ENCODE measurements at places on chromosomes 5 and 9. TPM values are rescaled to one million over a fixed set of nuclear protein-coding genes. Genes with fewer than 3 reads are reported as not detected.
A peak's percentile ranks its signal among the peaks of the same experiment; 100 is the strongest.

DNA sequence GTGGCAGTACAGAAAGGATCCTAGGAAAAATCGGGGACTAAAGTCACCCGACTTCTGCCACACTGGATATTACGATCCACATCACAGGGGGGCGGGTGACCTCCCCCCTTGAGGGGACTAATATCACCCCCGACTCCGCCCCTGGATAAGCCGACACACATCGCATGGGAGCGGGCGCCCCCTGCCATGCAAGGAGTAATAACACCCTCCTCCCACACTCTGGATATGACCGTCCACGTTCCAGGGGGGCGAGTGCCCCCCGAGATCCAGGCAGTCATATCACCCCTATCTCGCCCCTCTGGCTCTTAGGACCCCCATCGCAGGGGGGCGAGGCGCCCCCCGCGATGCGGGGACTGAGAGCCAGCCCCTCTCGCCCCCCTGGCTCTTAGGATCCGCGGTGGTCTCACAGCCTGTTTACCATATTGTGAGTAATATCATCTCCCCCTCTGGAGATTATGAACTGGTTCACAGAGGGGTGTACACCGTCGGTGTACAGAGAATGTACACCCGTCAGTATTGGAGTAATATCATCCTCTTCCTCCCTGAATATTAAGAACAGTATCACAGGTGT lies 423.0 kb downstream of the DIRAS2 start:
- H3K4me1 ChIP-seq, result no peaks in the 10 kb centered on the region
- no peak overlapping the region for H3K27ac ChIP-seq
- peak; percentile 17 for DNase-seq

DNA sequence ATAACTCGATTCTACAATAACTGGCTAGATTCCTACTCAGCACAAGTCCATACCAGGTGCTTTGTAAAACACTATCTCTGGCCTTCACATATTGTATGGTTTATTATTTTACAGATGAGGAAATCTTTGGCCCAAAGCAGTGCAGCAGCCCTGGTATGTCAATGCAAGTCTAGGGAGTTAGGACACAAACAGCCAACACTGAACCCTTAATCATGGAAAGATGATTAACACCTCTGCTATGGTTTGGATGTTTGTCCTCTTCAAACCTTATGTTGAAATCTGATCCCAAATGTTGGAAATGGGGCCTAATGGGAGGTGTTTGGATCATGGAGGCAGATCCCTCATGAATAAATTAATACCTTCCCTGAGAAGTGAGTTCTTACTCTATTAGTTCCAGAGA lies 76.6 kb downstream of the MAPKAP1 start:
- no peak overlapping the region for H3K27ac ChIP-seq
- H3K36me3 ChIP-seq, result peaks cover 8% of the 10 kb centered on the region
- peaks cover 47% of the 10 kb centered on the region for H3K4me1 ChIP-seq
- no peak overlapping the region for H3K4me3 ChIP-seq

DNA sequence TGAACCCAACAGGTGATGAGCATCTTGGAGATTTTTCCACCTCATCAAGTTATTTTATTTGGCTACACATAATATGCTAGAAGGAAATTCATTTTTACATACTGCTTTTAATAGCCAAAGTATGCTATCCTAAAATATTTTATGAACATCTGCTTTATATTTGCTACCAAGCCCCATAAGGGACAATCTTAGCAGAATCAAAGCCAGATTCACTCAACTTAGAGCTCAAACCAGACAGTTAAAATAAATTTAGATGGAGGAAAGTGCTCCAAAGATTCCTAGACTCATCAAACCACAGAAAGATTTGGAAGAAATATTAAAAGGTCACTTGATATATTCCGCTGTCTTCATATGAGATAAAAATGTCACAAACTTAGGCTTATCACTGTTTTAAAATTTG lies 637.1 kb upstream of the CCNG1 start:
- no peaks in the 10 kb centered on the region for H3K27me3 ChIP-seq
- DNase-seq, result no peak
- no peaks in the 10 kb centered on the region for H3K36me3 ChIP-seq
- H3K4me3 ChIP-seq, result no peak overlapping the region
- H3K4me1 ChIP-seq, result no peaks in the 10 kb centered on the region

CEL gene
- not detected for total RNA-seq

GRCh38 chr5:173420108-173420507 lies 91.9 kb upstream of the STC2 start:
- no peak for DNase-seq
- no peaks in the 10 kb centered on the region for H3K36me3 ChIP-seq
- H3K4me3 ChIP-seq, result no peak overlapping the region
- H3K4me1 ChIP-seq, result no peaks in the 10 kb centered on the region

RNF180 gene
- total RNA-seq, result not detected

DNA sequence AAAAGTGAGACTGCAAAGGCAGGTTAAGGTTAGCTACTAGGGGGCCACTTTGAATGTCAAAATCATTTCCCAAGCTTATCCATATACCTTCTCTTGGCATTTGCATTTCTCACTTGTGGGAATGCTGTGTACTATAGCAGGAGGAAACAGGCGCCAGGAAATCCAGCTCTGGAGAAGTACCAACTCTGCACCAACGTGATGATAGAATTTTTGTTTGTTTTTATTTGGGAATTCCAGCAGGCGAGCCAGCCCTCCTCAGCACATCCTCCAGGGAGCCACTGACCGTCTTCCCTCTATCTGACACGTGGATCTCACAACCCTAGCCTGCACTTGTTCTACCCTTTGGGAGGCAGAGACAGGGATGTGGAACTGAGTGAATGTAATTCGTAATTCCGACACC lies 318.0 kb downstream of the ACTL7B start:
- no peaks in the 10 kb centered on the region for H3K36me3 ChIP-seq
- H3K27ac ChIP-seq, result no peak overlapping the region
- H3K27me3 ChIP-seq, result no peaks in the 10 kb centered on the region
- H3K4me1 ChIP-seq, result no peaks in the 10 kb centered on the region
- no peak overlapping the region for H3K4me3 ChIP-seq

DNA sequence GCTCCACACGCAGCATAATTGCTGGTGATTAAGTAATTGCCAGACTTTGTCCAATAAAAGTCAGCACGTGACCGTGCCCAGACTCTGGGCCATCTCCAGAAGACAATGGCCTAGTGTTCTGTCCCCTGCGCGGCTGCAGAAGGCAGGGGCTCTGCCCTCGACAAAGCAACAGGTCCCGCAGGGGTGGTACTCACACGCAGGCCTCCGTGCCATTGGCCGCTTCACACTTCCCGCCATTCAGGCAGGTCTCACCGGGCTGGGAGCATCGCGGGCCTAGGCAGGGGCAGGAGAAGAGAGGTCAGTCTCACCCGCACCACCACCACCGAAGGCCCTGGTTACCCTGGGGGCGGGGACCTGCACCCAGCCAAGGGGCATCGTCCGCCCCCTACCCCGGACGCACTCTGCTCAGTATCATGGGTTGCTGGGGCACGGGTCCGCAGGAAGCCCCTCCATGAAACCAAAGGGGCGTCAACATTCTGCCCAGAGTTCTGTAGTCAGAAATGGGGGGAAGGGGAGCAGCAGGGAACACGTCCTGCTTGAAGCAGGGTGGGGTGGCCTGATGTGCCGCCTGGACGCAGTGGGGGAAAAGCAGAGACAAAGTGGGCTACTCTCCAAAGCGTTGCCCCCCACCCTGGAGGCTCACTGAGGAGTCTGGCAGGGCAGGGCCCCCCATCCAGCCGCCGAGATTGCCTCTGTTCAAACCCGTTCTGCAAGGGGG lies 1.9 kb downstream of the NOTCH1 start:
- H3K4me1 ChIP-seq, result peaks cover 29% of the 10 kb centered on the region
- H3K27me3 ChIP-seq, result no peaks in the 10 kb centered on the region
- no peak for DNase-seq

GRCh38 chr5:148970876-148971275 lies 92.0 kb downstream of the SH3TC2 start:
- peaks cover 46% of the 10 kb centered on the region for H3K27me3 ChIP-seq
- DNase-seq, result no peak
- no peak overlapping the region for H3K4me3 ChIP-seq
- no peak overlapping the region for H3K27ac ChIP-seq
- H3K4me1 ChIP-seq, result no peaks in the 10 kb centered on the region

GRCh38 chr9:91253488-91253887 lies 108.2 kb downstream of the AUH start:
- H3K4me3 ChIP-seq, result no peak overlapping the region
- peaks cover 3% of the 10 kb centered on the region for H3K36me3 ChIP-seq
- H3K4me1 ChIP-seq, result peaks cover 7% of the 10 kb centered on the region
- no peaks in the 10 kb centered on the region for H3K27me3 ChIP-seq

DNA sequence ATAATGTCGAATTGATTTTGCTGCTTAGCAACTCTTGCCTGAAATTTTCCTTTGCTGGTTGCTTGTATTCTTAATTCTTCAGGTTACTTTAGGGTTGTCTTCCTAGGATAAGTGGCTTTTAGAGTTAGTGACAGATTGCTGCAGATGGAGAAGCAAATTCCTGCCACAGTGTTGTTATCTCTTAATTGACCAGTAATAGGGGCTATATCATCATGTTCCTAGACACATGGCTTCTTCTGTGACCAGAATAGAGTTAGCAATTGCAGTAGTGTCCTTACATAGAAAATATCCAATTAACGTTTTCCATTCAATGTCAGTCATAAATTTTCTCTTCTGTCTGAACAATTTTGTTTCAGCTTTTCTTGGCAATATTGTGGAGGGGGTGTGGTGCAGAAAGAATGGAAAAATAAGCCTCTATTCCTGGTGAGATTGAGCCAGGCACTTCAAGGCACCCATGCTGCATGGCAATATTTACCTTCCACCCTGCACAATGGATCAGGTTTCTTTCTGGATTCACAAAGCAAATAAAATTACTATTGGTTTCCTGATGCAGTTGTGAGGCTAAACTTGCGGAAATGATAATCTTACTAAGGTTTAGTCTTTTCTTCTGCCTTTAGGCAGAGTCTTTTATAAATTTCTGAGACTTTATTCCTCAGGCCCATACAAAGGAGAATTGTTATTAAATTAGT lies 1481.5 kb downstream of the EFNA5 start:
- H3K36me3 ChIP-seq, result no peaks in the 10 kb centered on the region
- DNase-seq, result no peak
- H3K4me1 ChIP-seq, result no peaks in the 10 kb centered on the region

- no peak for DNase-seq
- H3K4me1 ChIP-seq, result peaks cover 45% of the 10 kb centered on the region
- peak overlapping the region; percentile 94 for H3K27ac ChIP-seq
- no peaks in the 10 kb centered on the region for H3K27me3 ChIP-seq
Measured at GRCh38 chr9:94859226-94859625, 132.7 kb downstream of the AOPEP start.

SLC6A19 gene
- not detected for total RNA-seq

- no peak for DNase-seq
- no peaks in the 10 kb centered on the region for H3K36me3 ChIP-seq
- H3K27me3 ChIP-seq, result peaks cover 39% of the 10 kb centered on the region
- H3K4me1 ChIP-seq, result no peaks in the 10 kb centered on the region
Measured at GRCh38 chr5:80559244-80559643, 10.8 kb downstream of the ANKRD34B start.

CLIC3 gene
- total RNA-seq, result 2.1 TPM

GRCh38 chr5:149930043-149930748 lies 14.4 kb downstream of the PDE6A start:
- H3K27ac ChIP-seq, result no peak overlapping the region
- no peak overlapping the region for H3K4me3 ChIP-seq
- H3K4me1 ChIP-seq, result peaks cover 3% of the 10 kb centered on the region

KCNV2 gene
- total RNA-seq, result not detected

DNA sequence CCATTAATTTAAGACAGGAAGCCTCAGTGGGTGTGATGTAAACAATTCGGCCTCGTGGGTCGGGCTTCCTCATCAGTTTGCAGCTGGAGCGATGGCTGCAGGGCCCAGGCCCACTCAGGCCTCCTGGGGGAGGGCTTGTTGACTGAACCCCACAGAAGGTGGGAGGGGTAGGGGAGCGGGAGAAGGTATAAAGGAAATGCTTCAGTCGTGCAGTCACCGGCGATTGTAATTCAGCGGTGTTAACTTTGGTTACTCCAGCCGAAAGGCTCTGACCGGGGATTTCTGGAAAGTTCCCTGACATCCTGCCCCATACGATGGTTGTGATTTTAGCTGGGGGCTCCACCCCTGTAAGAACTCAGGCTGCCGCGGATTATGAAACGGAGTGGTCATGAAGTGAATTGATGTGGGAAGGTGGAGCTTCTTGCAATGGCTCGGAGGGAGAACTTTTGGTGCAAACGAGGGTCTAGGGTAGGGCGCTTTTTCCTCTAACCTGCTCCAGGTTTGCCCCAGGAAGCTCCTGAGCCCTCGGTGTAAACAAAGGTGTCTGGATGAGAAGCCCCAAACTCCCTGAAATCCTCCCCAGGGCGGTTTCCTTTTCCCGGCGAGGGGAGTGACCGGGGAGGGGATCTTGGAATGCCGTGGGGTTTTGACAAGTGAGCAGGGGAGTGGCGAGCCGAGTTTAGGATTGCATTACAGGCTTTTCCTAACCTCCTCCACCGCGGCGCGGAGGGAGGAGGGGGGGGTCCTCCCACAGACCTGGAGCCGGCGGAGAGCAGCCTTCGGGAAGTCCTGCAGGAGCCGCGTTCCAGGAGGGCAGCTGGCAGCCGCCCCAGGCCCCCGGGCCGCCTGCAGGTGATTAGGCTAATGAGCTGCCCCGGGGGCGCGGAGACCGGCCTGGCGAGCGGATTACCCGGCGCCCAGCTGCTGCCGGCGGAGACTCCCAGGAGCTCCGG lies 215.5 kb downstream of the PDZD2 start:
- H3K27ac ChIP-seq, result no peak overlapping the region
- DNase-seq, result no peak
- peaks cover 13% of the 10 kb centered on the region for H3K4me1 ChIP-seq
- H3K36me3 ChIP-seq, result peaks cover 1% of the 10 kb centered on the region
- peaks cover 47% of the 10 kb centered on the region for H3K27me3 ChIP-seq
- peak overlapping the region; percentile 85 for H3K4me3 ChIP-seq

SLC24A2 gene
- not detected for total RNA-seq

- H3K36me3 ChIP-seq, result peaks cover 19% of the 10 kb centered on the region
- H3K27me3 ChIP-seq, result no peaks in the 10 kb centered on the region
- no peak overlapping the region for H3K4me3 ChIP-seq
- H3K27ac ChIP-seq, result peak overlapping the region; percentile 32
- no peak for DNase-seq
- peaks cover 29% of the 10 kb centered on the region for H3K4me1 ChIP-seq
Measured at GRCh38 chr5:50770441-50770840, 104.0 kb downstream of the PARP8 start.

DNA sequence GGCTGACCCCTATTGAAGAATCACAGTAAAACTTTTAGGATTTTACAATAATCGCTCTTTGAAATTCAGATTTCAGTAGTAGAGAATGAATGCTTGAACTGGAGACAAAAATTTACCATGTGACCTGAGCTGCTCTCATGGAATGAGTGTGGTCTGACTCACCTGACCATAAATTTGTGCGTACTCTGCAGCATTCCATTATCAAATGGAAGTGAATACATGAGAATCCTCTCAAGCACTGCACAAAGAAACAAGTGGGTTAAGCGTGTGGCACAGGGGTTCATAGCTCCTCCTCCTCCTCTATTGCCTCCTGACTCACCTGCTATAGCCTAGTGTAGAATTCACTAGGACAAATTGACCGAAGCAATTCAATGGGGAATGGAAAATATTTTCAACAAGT lies 269.8 kb upstream of the CDH9 start:
- H3K27me3 ChIP-seq, result no peaks in the 10 kb centered on the region
- no peaks in the 10 kb centered on the region for H3K36me3 ChIP-seq
- no peak overlapping the region for H3K4me3 ChIP-seq
- no peaks in the 10 kb centered on the region for H3K4me1 ChIP-seq
- H3K27ac ChIP-seq, result no peak overlapping the region
